Liver (tissue), 10 donors: ENCODE measurements at places on chromosomes 6 and 20. TPM values are rescaled to one million over a fixed set of nuclear protein-coding genes. Genes with fewer than 3 reads are reported as not detected.
A peak's percentile ranks its signal among the peaks of the same experiment; 100 is the strongest.

OTOR gene
- not detected for total RNA-seq

XKR7 gene
- 0.05 TPM for total RNA-seq

TFAP2A gene
- 0.08 TPM for total RNA-seq

AGPAT4 gene
- total RNA-seq, result 0.92 TPM

KCNQ5 gene
- 1.1 TPM for total RNA-seq

RFX6 gene
- not detected for total RNA-seq

ZC3H12D gene
- total RNA-seq, result 1.4 TPM

TGM2 gene
- total RNA-seq, result 120 TPM

SLC52A3 gene
- 0.08 TPM for total RNA-seq

CFAP206 gene
- total RNA-seq, result 0.42 TPM

RRAGD gene
- 6.7 TPM for total RNA-seq

IYD gene
- 1.6 TPM for total RNA-seq

IRF4 gene
- 1.0 TPM for total RNA-seq

DOK5 gene
- total RNA-seq, result 0.08 TPM

PIGT gene
- 20.7 TPM for total RNA-seq

DNA sequence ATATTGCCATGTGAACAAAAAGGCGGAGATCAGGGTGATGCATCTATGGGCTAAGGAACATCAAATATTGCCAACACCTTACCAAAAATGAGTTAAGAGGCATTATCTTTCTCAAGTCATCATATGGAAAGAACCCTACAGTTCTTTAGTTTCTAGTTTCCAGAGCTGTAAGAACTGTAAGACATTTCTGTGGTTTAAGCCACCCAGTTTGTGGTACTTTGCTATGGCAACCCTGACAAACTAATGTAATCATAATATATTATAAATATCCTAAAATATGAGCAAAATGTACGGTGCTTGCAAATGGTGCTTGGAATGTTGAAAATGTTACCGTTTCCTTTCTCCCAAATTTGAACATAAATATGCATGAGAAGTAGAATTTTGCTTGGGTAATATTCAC is 349.6 kb downstream of the PHF3 start:
- no peaks in the 10 kb centered on the region for H3K36me3 ChIP-seq
- DNase-seq, result no peak
- H3K4me1 ChIP-seq, result no peaks in the 10 kb centered on the region

- no peaks in the 10 kb centered on the region for H3K4me1 ChIP-seq
- no peak overlapping the region for H3K27ac ChIP-seq
- H3K27me3 ChIP-seq, result no peaks in the 10 kb centered on the region
- DNase-seq, result no peak
- H3K36me3 ChIP-seq, result no peaks in the 10 kb centered on the region
- H3K4me3 ChIP-seq, result no peak overlapping the region
Observed at GRCh38 chr20:15862178-15862577, 711.1 kb downstream of the KIF16B start.

GRCh38 chr6:90160013-90160412 is 136.6 kb downstream of the BACH2 start:
- H3K27me3 ChIP-seq, result no peaks in the 10 kb centered on the region
- H3K4me3 ChIP-seq, result no peak overlapping the region
- DNase-seq, result no peak
- H3K27ac ChIP-seq, result no peak overlapping the region
- H3K4me1 ChIP-seq, result no peaks in the 10 kb centered on the region

GRCh38 chr6:99295276-99295675 is 54.2 kb downstream of the FAXC start:
- no peak overlapping the region for H3K4me3 ChIP-seq
- DNase-seq, result no peak
- H3K27ac ChIP-seq, result no peak overlapping the region

DNA sequence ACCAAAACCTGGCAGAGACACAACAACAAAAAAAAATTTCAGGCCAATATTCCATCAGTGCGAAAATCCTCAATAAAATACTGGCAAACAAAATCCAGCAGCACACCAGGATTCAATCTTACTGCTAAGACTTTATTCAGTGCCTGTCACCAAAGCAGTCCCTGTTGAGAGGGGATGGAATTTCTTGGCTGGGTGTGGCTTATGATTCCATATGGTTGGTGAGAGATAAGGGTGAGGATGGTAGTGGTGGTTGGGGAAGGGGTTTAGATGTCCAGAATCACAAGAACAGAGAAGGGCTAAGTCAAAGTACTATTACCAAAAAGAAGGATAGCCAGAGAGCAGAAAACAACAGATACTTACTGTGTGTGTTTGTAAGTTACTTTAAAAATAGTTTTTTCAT is 152.8 kb upstream of the SLC35B3 start:
- H3K36me3 ChIP-seq, result no peaks in the 10 kb centered on the region
- no peak overlapping the region for H3K27ac ChIP-seq
- DNase-seq, result no peak
- no peaks in the 10 kb centered on the region for H3K4me1 ChIP-seq

DNA sequence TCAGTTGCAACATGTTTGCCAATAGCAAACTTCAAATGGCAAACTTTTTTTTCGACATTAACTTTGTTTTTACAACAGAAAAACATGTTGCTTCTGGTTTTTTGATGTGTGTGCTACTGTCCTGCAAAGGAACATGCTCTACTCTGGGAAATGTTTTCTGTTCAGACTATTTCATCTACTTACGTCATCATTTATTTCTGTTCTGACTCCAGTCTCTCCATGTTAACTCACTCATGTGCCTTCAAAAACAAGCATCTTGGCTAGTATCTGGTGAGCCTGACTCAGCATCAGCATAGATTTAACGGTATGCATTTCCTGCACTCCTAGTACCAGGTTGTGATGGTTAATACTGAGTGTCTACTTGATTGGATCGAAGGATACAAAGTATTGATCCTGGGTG is 36.1 kb upstream of the MAP7 start:
- no peaks in the 10 kb centered on the region for H3K4me1 ChIP-seq
- H3K36me3 ChIP-seq, result peaks cover 30% of the 10 kb centered on the region
- DNase-seq, result no peak
- H3K4me3 ChIP-seq, result no peak overlapping the region
- H3K27me3 ChIP-seq, result no peaks in the 10 kb centered on the region

DNA sequence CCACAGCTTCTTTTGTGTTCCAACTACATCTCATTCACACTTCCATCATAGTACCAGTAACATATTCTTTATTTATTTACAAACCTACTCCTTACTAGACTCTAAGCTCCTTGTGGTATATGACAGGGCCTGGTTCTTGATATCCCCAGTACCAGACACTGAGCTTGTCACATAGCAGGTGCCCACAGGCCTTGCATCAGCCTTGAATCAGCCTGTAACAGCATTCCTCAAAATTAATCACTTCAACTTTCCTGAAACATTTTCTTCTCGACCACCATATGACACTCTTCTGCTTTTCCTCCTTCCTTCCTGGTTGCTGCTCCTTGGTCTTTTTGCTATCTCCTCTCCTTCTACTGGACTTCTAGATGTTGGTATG is 24.7 kb upstream of the SRPK1 start:
- H3K4me3 ChIP-seq, result no peak overlapping the region
- no peak for DNase-seq
- no peak overlapping the region for H3K27ac ChIP-seq
- H3K36me3 ChIP-seq, result no peaks in the 10 kb centered on the region

GRCh38 chr20:45497971-45498494 is 17.4 kb downstream of the SPINT3 start:
- no peak overlapping the region for H3K27ac ChIP-seq

- no peak overlapping the region for H3K4me3 ChIP-seq
- H3K27ac ChIP-seq, result no peak overlapping the region
- DNase-seq, result no peak
Observed at GRCh38 chr20:39706184-39706663, 744.1 kb downstream of the DHX35 start.

DNA sequence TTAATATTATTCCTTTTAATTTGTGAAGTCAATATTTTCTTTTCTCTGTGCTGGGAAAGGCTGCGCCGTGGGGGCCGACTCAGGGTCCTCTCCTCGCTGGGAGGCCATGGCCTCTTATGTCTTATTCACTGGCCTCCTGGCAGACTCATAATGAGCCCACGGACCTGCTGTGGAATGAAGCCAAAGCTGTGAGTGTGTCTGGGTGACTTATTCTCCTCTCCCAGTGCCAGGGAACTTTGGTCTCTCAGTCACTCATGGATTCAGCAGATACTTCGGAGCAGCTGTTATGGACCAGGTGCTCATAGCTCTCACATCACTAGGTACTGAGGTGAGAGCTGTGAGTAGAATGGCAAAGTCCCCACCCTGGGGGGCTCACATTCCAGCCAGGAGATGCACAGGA is 297.6 kb downstream of the CDH26 start:
- H3K27ac ChIP-seq, result no peak overlapping the region
- no peaks in the 10 kb centered on the region for H3K27me3 ChIP-seq
- no peak for DNase-seq
- no peaks in the 10 kb centered on the region for H3K36me3 ChIP-seq
- H3K4me1 ChIP-seq, result no peaks in the 10 kb centered on the region
- H3K4me3 ChIP-seq, result no peak overlapping the region

DNA sequence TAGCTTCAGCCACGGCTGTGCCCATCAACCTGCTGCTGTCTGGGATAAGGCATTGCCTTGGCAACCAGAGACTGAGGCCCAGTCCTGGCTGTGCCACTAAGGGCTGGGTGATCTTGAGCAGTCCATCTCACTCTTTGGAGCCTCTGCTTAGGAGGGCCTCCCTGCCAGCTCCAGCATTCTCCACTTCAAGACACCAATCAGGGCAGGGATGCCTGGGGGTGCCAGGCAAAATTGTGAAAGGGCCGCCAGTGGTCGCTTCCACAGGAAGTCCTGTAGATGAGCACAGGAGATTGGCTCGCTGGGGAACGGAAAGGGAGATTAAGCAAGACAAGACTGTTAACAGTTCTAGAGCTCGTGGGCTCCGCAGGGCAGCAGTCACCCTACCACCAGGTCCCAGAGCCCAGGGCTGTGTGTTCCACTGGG is at the start of gene RAB44:
Gene RAB44 (plus strand): TSS at position 346 of the 423 bp plus-strand sequence. CDS start 6,410 bp downstream, outside the sequence.
- H3K27me3 ChIP-seq, result no peaks in the 10 kb centered on the region
- H3K27ac ChIP-seq, result no peak within 1 kb of the TSS
- H3K36me3 ChIP-seq, result no peaks in the 10 kb centered on the region
- DNase-seq, result no peak
- no peak within 1 kb of the TSS for H3K4me3 ChIP-seq

DNA sequence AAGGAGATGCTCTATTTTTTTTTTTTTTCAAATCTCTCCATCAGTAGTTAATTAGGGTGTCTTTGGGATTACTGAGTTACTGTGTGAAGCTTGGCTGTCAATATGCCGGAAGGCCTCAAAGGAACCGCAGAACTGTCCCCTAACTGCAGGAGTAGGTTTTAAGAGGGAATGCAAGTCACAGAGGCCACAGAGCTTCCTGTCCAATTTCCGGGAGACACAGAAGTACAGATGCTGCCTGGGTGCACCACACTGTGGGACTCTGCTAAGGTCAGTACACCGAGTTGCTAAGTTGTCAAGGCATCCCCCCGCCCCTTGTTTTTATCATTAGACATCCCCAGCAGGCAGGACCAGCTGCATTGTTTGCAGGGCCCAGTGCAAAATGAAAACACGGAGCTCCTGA is 120.2 kb upstream of the RAB32 start:
- H3K4me3 ChIP-seq, result no peak overlapping the region
- H3K4me1 ChIP-seq, result no peaks in the 10 kb centered on the region
- DNase-seq, result no peak
- H3K36me3 ChIP-seq, result no peaks in the 10 kb centered on the region

DNA sequence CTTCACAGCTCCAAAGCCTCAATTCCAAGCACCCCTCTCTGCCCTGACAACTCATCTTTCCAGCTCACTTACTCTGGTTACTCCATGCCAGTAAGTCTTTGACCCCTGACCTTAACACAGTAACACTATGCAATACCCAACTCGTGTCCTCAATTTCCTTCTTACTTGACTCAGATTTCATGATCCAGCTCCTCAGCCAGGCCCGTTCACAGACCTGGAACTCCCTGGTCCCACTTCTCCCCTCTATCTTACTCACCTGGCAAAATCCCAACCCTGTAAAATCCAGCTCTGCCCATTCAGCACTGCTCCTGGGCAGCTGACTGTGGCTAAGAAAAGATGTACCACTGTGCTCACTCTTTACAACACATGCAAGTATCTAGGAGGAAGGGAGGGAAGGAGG is 7.9 kb downstream of the GNL1 start:
- H3K36me3 ChIP-seq, result peaks cover 8% of the 10 kb centered on the region
- H3K4me3 ChIP-seq, result no peak overlapping the region

GRCh38 chr20:57410398-57410920 is 19.3 kb downstream of the RBM38 start:
- no peak overlapping the region for H3K27ac ChIP-seq
- H3K36me3 ChIP-seq, result peaks cover 7% of the 10 kb centered on the region
- no peaks in the 10 kb centered on the region for H3K27me3 ChIP-seq
- peak; percentile 72 for DNase-seq

- H3K27ac ChIP-seq, result no peak overlapping the region
- no peaks in the 10 kb centered on the region for H3K36me3 ChIP-seq
- DNase-seq, result no peak
- no peaks in the 10 kb centered on the region for H3K27me3 ChIP-seq
- H3K4me1 ChIP-seq, result no peaks in the 10 kb centered on the region
- no peak overlapping the region for H3K4me3 ChIP-seq
Observed at GRCh38 chr6:139801571-139802321, 427.3 kb upstream of the CITED2 start.

GRCh38 chr6:118761645-118762044 is 110.3 kb upstream of the CEP85L start:
- no peak overlapping the region for H3K4me3 ChIP-seq
- no peak overlapping the region for H3K27ac ChIP-seq
- H3K4me1 ChIP-seq, result no peaks in the 10 kb centered on the region
- no peaks in the 10 kb centered on the region for H3K36me3 ChIP-seq
- no peak for DNase-seq

DNA sequence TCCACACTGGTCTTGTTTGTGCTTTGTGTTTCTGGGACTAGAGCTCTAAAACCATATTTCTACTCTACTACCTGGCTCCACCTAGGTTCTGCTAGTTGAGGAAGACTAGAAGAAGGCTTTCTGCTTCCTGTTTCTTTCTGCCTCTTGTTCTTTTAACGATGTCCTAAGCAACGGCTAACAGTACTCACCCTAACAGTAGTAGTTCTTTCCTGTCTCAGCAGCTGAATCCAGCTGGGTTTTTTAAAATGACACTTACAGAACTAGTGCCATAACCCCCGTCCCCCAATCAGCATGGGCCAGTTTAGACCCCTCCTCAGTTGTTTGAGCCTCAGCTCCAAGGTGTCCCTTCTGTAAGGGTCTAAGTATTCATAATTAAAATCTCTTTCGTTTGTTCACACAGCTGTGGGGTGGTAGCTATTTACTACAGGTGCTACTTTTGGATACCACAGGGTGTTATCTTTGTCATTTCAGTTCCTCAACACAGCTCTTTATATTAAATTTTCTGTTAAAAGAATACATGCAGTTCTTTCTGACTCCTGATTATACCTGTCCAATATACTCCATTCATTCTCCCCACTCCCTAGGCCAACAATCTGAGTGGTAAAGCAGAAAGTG is 790.2 kb downstream of the DHX35 start:
- H3K4me3 ChIP-seq, result no peak overlapping the region
- DNase-seq, result no peak
- no peak overlapping the region for H3K27ac ChIP-seq
- peaks cover 11% of the 10 kb centered on the region for H3K4me1 ChIP-seq
